ENCODE measurements at places on chromosomes 7 and 10. TPM values are rescaled to one million over a fixed set of nuclear protein-coding genes. Genes with fewer than 3 reads are reported as not detected.

Gene AKR1C1
- 24.1 TPM for total RNA-seq

Gene NOBOX
- not detected for total RNA-seq

Gene HOXA9
- 6.8 TPM for total RNA-seq

Gene PIK3AP1
- 0.04 TPM for total RNA-seq

Gene CPN1
- total RNA-seq: not detected

Gene SRRM3
- 0.30 TPM for total RNA-seq

Gene CCDC146
- total RNA-seq: 1.8 TPM

Gene FOXK1
- total RNA-seq: 21.0 TPM

Gene PSTK
- 1.2 TPM for total RNA-seq

Gene CPXM2
- under 0.01 TPM for total RNA-seq
